ENCODE measurements at places on chromosomes 7 and 10. TPM values are rescaled to one million over a fixed set of nuclear protein-coding genes. Genes with fewer than 3 reads are reported as not detected.

The TMEM270 gene
- total RNA-seq: not detected

The XRCC2 gene
- total RNA-seq: 3.1 TPM

The PRKAR2B gene
- total RNA-seq: 37.6 TPM

The CPA2 gene
- total RNA-seq: not detected

The SLC18A3 gene
- not detected for total RNA-seq

The GNG11 gene
- total RNA-seq: 256 TPM

The RBP4 gene
- total RNA-seq: not detected

The IFIT1B gene
- not detected for total RNA-seq

The SEC23IP gene
- 42.6 TPM for total RNA-seq

The POLR1F gene
- 12.5 TPM for total RNA-seq

The TRIP6 gene
- 62.6 TPM for total RNA-seq

The ACSL5 gene
- 35.8 TPM for total RNA-seq

The EN2 gene
- not detected for total RNA-seq

The NXPH1 gene
- not detected for total RNA-seq
